ENCODE measurements at places on chromosomes 13 and 19.

DNA sequence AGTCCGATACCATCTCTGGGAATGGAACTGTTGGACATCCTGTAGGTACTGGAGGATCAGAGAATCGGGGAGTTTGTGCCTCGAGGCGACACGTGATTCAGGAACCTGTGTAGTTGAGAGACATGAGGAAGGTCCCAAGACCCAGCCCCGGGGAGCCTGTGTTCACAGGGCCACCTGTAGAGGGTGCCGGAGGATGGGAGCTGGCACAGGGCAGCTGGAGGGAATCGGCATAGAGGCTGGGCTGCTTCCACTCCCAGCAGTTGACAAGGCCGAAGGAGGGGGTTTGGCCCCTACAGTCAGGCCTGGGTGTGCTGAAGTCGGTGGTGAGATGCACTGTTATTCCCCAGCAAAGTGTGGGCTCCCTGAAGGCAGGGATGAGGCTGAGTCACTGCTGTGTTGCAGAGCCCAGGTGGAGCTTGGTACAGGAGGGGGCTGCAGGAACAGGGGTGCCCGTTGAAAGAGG is 2.5 kb upstream of the ISYNA1 start:
- no peak for DNase-seq

GRCh38 chr19:3041327-3041726 is 12.2 kb upstream of the TLE2 start:
- no peak for DNase-seq

DNA sequence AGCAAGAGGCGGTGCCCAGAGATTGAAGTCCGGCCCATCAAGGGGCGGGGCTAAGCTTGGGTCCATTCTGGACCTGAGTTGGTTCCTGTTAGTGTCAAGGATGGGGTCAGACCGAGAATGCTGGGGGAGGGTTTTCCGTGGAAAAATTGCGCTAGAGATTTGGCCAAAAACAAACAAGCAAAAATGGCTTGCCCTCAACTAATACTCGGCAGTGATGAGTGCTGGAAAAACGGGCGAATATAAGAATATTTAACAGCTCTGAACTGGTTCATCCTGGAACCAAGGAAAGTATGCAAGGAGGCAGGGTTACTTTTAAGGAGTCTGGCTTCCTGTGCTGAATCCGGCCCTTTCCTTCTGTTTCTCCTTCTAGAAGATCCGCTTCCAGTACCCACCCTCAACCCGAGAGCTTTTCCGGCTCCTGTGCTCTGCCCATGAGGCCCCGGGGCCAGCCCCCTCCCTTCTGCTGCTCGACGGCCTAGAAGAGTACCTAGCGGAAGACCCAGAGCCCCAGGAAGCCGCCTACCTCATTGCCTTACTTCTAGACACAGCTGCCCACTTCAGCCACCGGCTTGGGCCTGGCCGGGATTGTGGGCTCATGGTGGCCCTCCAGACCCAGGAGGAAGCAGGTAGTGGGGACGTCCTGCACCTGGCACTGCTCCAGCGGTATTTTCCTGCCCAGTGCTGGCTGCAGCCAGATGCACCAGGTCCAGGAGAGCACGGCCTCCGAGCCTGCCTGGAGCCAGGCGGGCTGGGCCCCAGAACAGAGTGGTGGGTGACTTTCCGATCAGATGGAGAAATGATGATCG is 880 bp downstream of the SWSAP1 start:
- no peak for DNase-seq

GRCh38 chr13:45299194-45299593 is 41.8 kb downstream of the TPT1 start:
- DNase-seq = no peak

- DNase-seq = no peak
These were observed 8.8 kb upstream of the GPC6 start for GRCh38 chr13:93217721-93218261.

DNA sequence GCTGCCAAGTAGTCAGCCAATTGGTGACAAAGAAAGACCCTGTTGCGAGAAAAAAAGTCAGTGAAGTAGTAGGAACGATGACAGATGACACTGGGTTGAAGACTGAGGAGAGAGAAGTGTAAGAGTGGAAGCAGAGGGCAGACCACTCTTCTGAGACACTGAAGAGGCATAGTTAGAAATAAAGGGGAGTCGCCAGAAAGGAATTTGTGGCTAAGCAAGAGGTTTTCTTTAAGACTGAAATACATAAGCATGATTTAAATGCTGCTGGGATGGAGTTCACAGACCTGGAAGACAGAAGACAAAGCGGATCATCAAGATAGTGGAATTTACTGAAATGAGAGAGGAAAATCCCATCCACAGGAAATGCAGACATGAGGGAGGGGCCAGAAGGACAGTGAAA is 56.2 kb upstream of the USPL1 start:
- DNase-seq = no peak

DNA sequence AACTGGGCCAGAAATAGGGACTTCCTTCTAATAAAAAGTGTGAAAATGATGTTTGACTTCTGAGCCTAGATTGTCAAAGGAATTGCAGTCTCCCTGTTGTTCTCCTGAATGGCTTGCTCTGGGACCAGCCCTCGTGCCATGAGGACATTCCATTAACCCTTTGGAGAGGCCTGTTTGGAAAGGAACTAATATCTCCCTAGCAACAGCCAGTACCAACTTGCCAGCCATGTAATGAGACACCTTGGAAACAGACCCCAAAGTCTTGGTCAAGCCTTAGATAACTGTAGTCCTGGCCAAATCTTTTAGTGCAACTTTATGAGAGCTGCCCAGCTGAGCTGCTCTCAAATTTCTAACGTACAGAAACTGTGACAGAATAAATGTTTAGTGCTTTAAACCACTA is 8.2 kb upstream of the SIAH3 start:
- no peak for DNase-seq

DNA sequence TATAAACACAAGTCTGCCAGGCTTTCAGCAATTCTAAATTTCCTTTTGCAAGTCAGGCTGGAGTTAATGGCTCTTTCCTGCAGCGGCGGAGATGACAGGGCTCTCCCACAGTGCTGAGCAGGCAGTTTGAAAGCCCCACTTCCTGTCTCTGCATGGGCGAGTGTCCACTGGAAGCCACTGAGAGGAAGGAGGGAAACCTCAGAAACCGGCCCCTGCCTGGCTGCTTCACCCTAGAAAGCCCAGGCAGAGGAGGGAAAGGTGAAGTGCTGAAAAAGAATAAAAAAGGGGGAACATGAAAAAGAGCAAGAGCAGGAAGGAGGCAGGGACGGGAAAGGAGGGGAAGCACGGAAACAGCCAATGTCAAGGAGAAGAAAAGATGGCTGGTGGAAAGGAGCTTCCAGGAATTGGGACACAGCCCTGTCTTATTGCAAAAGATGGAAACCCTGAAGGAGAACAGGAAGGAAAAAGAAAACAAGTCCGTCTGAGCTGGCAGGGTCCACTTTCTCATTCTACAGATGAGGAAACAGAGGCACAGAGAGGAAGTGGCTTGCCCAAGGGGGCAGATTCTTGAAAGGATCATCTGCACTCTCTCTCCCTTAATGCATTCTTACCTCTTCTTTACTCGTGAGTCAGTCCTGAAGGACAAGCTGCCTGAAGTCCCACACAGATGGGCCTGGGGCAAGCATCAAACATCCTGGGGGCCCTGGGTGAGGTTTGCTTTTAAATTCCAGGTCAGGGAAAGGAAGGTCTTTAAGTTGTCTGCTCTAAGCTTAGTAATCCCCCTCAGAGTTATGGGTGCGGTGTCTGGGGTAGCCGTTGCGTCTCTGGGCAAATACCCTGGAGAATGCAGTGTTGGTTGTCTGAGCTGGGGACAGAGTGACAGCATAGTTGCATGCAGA is 38.8 kb upstream of the ALOX5AP start:
- no peak for DNase-seq

DNA sequence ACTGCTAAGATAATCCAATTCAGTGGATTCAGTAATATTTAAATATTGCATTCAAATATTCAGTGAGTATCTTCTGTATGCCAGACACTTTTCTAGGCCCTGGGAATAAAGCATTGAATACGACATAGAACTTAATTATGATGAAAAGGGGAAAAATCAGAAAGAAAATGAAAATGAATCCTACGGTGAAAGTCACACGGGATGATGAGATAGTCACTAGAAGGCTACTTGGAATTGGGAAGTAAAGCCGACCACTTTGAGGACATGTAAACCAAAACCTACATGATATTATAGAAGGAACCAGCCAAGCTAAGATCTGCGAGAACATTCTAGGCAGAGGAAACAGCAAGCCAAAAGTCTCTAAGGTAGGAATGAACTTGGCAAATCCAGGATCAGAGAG is 10.1 kb downstream of the DPY19L3 start:
- DNase-seq = no peak

All from RWPE2 (cell line).